Activated naive CD8-positive, alpha-beta T cell treated with anti-CD3 and anti-CD28 coated beads for 36 hours (primary cell): ENCODE measurements at places on chromosomes 7 and 10. TPM values are rescaled to one million over a fixed set of nuclear protein-coding genes. Genes with fewer than 3 reads are reported as not detected.

ADRB1 gene
- total RNA-seq = 0.14 TPM

ERVW-1 gene
- total RNA-seq = not detected

PSD gene
- total RNA-seq = 5.2 TPM

CLDN4 gene
- 0.33 TPM for total RNA-seq

KCNH2 gene
- total RNA-seq = 0.45 TPM
